ENCODE measurements at places on chromosomes 5 and 9.
A peak's percentile ranks its signal among the peaks of the same experiment; 100 is the strongest.

GRCh38 chr5:22465177-22465576 lies 388.0 kb downstream of the CDH12 start:
- no peak for DNase-seq

DNA sequence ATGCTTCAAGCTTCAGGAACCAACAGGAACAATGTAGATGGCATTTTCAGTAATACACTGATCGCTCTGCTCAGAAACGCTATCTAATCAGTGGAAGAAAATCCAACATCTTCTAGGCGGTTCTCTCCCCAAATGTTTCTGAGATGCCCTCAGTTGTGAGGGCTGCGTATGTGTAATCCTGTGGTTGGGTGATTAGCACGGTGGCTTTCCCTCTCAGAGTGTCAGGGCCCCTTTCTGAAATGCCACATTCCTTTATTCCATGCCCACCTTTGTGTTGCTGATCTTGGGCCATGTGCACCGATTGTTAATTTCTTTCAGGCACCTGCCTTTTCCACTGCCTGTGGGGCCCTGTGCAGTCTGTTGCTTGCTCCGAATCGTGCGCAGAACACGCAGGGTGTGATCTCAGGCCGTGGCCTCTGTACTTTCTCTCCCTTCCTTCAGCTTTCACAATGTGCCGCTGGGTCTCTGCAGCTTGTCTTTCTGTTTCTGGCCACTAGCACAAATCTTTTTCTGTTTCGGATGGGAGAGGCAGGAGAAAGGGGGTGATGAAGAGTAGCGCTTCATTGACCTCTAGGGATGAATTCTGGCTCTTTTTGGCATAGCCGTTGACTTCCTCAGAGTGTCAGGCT lies 324.0 kb downstream of the PARP8 start:
- no peak for DNase-seq

GRCh38 chr5:16000056-16000455 lies 179.5 kb downstream of the MARCHF11 start:
- DNase-seq: no peak

- DNase-seq: no peak
Observed at GRCh38 chr5:137641148-137641547, 94.7 kb downstream of the KLHL3 start.

DNA sequence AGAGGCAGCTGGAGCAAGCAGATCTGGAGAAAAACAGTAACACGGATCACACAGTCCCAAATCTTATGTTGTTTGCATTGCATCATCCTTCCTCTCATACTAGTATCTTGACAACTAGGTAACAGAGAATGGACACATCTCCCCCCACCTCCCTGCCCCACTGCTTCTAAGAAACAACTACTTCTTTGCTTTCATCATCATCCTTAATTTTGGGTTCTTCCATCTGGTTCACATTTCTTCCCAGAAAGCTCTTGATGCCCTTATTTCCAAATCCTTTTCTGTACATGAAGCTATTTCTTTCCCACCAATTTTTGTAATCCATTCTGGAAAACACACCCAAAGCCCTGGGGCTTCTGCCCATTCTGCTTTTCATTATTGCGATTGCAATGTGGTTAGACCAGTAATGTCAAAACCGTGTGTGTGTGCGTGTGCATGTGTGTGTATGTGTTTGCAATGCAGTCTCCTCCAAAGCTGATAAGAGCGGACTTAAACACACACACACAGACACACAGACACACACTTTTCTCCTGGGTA lies 254.7 kb upstream of the SLC30A5 start:
- no peak for DNase-seq

DNA sequence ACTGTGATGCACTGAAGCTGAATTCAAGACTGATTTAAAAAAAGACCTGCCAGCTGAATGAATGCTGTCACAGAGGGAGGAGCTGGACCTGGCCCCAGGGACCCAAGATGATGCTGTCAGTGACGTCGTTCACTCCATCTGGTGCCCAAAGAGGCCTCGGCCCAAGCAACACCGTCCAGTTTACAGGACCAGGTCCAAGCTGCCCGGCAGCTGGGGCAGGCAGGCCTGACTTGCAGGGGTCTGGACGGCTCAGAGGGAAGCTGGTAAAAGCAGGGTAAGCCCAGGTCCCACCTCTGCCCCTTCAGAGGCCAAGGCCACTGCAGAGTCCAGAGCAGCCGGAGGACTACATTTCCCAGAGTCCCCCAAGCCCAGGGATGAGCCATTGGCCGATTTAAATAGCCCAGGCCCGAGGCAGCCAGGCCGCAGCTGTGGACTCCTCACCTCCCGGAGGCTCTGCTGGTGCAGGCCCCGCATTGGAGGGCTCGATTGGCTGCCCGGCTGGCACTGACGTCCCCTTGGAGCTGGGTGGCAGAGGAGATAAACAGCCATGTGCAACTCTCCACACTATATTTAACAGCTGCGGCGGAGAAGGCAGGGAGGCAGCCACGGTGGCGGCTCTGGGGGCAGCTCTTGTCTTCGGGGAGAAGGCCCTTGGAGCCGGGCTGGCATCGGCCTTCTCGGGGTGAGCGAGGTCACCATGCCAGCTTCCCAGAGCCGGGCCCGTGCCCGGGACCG lies at the start of gene PLPP7:
Gene PLPP7 (plus strand): TSS at position 423 of the 735 bp plus-strand sequence. CDS start 275 bp downstream, at position 698.
- peak; percentile 59 for DNase-seq

GRCh38 chr5:83653669-83654068 lies 67.0 kb downstream of the HAPLN1 start:
- DNase-seq: no peak

- no peak for DNase-seq
Observed at GRCh38 chr5:34667705-34668104, 11.6 kb downstream of the RAI14 start.

- no peak for DNase-seq
Observed at GRCh38 chr5:107395632-107396350, 274.9 kb downstream of the EFNA5 start.

DNA sequence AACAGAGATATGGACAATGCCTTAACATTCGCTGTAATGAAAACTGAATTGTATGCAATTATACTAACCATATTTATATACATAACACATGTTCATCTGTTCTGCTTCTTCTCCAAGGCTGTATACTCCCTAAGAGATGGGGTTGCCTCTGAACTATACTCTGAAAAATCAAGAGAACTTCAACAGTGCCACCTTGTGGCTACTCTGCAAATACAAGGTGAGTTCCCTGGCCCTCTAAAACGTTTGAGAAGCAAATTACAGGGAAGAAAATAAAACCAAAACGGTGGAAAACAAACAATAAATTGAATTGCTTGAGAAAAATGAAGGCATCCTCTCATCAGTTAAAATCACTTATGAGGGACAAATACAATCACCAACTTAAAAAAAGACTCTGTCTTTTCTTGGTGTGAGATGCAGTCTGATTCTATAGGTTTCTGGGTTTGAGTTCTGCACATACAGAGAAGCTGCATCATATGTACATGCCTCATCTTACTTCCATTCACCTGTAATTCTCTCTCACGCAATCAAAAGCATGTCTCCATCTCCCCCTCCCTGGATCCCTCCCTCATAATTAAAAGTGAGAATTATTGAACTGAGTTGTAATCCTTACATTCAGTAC lies 98.6 kb downstream of the FBXW11 start:
- no peak for DNase-seq

GRCh38 chr9:131719262-131719908 lies 20.5 kb downstream of the RAPGEF1 start:
- no peak for DNase-seq

DNA sequence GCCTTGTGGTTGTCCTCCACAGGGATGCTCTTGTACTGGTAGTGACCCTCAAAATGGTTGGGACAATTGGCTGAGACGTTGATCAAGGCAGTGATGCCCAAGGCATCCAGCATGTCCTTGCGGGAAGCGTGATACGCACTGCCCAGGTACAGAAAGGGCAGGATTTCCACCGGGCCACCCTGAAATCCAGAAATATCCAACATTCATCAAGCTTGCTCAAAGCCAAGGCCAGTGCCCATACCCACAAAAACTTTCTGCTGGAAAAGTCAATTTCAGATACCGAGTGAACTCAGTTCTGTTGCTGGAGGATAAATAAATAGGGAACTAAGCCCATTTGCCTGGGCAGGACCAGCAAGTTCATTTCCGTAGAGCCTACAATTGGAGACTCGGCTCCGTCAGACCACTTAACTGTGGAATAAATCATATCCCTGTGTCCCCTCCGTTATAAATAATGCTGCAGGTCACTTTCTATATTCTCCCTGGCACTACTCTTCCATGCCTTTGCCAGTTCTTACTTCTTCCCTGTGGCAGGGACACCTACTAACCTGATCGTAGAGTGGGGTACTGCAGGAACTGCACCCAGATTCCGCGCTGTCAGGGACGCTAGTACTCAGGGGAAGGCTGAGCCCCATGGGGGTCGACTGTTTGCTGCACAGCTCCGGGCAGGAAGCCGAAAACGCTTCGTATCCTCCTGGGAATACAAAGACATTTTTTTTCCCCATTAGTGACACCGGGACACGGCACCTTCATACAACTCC lies 1.2 kb downstream of the DUSP1 start:
- DNase-seq: no peak

DNA sequence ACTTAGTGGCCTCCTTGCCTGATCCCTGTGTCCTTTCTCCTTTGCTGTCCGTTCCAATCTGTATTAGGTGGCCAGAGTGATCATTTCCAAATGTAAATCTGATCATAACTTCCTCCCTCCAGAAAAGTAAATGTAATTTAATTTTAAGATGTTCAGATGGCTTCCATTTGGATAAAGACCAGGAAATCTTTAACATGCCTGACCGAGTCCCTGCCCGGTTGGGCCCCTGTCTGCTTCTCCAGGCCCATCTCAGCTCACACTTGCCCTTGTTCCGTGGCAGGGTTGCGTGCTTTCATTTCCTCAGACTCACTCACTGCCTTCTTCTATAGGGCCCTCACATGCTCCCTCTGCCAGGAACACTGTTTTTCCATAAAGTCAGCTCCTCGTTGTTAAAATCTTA lies 7.6 kb downstream of the MAP3K1 start:
- no peak for DNase-seq

DNA sequence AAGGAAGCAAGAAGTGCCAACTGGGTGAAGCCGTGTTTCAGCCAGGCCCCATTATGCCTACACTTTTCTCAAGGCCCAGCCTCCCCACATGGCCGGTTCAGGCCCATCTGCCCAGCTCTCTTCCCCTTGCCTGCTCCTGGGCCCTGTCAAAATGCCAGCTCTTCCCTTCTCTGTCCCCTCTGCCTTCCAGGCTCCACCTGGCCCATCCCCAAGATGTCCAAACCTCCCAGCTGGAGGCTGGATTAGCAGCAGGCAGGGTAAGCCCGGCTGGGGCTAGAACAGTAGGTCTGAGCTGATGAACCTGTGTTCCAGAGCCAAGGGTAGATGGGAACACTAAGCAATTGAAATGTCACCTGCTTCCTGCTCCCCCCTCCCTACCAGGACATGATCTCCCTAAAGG lies 64.1 kb upstream of the HSPA9 start:
- no peak for DNase-seq

DNA sequence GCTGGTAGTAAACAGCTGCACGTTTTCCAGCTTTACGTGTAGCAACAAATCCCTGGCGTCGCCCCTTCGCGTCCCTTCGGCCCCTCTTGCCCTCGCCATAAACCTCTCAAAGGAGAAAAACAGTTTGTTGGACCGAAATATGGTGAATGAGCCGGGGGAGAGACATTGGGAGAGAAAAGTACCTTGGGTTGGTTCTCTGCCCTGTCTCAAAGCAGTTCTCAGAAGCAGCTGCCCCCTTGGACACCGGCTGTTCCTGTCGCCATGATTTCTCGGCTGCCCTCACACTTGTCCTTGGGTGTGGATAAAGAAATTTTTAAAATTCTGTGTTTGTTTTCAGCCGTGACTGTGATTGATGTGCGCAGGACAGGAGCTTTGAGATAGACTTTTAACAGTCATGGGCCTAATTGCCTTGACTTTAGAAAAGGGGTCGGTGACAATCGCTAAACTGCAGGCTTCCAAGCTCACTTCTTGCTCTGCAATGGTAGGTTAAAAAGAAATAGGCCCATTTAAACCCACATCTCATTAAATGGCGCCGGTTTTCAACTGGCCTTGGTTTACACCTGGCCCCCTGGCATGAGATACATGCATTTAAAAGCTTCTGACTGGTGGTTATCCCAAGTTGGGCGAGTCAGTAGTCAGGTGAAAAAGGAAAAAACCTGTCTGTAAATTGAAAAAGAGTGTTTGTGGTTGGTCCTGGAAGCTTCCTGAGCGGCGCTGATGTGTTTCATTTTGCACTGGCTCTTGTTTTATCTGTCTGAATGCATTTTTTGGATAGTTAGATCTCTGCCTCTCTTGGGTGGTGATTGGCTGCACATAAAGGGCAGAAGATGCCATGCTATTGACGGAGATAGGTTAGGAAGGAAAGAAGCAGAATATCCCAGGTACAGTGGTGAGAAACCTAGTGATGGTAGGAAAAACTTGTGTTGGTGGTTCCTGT lies 983 bp downstream of the RCL1 start:
- no peak for DNase-seq

DNA sequence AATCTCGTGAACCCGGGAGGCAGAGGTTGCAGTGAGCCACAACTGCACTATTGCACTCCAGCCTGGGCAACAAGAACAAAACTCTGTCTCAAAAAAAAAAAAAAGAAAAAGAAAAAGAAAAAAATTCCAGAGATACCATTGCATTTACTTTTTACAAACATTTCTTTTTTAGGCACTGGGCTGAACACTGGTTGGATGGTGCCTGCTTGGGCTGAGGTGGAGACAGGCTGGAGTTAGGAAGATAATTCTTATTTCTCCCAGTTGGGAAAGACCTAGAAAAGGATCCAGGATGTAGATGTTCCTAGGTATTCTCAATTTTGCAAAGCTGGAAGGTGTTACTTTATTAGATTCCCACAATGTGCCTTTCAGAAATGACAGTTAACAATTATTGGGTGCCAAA lies 49.9 kb upstream of the JMY start:
- DNase-seq: no peak

- DNase-seq: no peak
Observed at GRCh38 chr5:127909066-127909465, 174.5 kb upstream of the SLC12A2 start.

DNA sequence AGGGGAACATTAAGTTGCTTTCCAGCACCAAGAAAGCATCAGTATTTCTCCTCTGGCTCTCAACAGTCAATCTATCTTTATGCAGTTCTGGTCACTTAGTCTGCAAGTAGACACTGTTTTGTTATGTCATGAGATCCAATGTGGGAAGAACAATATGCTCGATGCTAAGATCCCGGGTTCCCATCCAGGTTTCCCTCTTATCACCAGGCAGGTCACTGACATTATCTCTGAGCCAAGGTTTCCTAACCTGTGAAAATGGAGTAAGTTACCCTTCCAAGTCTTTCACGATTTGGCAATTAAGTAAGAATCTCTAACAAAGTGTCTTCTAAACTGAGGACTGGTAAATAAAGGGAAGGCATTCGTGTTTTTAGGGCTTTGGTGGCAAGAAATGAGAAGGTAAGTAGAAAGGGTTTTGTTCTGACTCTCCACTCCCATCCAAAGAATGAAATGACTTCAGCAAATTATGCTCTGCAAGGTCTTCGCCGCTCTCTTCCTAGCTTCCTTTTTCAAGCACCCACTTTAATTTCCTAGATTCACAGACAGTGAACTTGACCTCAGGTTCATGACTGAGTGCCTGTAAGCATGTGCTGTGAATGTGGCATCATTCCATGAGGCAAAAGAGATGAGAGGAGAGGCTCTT lies 86.4 kb downstream of the DCP2 start:
- DNase-seq: no peak

DNA sequence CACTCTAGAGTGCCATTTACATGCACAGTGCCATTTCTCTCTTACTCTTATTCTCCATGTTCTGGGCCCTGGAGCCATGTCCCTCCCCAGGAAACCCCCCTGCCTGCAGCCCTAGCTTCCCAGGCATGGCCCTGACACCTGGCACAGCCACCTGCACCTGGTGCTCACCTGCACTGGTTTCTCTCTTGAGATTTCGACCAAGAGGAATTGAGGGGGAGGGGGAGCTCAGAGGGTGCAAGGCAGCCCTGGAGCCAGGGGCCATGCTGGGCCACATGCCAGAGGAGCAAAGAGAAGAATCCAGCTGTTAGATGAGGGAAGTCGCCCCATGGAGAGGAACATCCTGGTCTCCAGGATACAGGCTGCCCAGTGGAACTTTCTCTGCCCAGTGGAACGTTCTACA lies 65.0 kb upstream of the RAPGEF1 start:
- no peak for DNase-seq

Measured in hypothalamus (tissue), 51 donors.